ENCODE measurements at places on chromosomes 5 and 9.

GRCh38 chr9:692636-693129 lies 148.8 kb upstream of the DMRT1 start:
- peak overlapping the region; percentile 93 for H3K27ac ChIP-seq
- H3K27me3 ChIP-seq = no peaks in the 10 kb centered on the region
- peaks cover 11% of the 10 kb centered on the region for H3K4me1 ChIP-seq
- DNase-seq = no peak
- H3K36me3 ChIP-seq = no peaks in the 10 kb centered on the region

DNA sequence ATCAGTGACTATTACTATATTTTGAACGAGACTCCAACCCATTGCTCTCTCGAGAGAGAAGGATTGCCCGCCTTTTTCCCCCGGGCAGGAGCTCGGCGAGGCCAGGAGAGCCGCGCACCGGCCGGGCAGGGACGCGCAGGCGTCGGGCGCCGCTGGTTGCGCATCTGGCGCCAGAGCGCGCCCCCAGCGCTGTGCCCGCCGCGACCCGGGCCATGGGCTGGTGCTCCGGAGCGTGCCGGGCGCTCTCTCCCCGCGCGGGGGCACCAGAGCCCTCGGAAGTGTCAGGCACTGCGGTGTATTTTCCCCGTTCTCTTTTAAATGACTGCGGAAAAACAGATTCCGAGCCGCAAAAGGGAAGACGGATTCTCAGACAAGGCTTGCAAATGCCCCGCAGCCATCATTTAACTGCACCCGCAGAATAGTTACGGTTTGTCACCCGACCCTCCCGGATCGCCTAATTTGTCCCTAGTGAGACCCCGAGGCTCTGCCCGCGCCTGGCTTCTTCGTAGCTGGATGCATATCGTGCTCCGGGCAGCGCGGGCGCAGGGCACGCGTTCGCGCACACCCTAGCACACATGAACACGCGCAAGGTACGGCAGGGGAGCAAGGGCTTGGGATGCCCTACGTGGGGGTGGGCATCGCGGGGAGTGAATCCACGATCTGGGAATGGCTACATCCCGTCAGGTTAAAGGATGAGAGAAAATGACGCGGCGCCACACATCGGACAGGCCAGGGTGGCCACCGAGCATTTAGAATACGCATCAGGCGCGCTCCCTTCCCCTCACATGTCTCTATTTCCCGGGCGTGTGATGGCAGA lies 1.1 kb upstream of the NTRK2 start:
- H3K27ac ChIP-seq = no peak overlapping the region
- DNase-seq = peak; percentile 57
- H3K4me3 ChIP-seq = peak overlapping the region; percentile 81

- H3K27me3 ChIP-seq = no peaks in the 10 kb centered on the region
- H3K27ac ChIP-seq = no peak overlapping the region
- H3K4me3 ChIP-seq = no peak overlapping the region
- DNase-seq = no peak
- H3K36me3 ChIP-seq = no peaks in the 10 kb centered on the region
- no peaks in the 10 kb centered on the region for H3K4me1 ChIP-seq
These were observed 283.2 kb downstream of the ANXA1 start for GRCh38 chr9:73434826-73435225.

DNA sequence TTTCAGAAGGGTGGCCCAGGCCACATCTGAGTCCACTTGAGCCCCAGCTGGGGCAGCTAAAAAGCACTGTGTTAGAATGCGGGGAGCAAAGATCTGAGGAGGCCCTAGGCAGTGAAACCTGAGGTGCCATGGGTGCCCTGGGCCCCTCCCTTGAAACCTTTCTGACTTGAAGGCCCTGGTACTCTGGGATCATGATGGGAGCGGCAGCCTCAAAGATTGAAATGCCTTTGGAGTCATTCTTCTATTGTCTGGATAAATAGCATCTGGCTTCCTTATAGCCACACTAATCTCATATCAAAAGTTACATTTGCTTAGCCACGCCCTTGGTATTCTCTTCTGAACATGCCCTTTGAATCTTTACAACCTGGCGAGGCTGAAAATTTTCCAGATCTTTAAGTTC lies 7.7 kb upstream of the SEMA5A start:
- DNase-seq = no peak
- no peak overlapping the region for H3K27ac ChIP-seq
- H3K4me1 ChIP-seq = peaks cover 6% of the 10 kb centered on the region

DNA sequence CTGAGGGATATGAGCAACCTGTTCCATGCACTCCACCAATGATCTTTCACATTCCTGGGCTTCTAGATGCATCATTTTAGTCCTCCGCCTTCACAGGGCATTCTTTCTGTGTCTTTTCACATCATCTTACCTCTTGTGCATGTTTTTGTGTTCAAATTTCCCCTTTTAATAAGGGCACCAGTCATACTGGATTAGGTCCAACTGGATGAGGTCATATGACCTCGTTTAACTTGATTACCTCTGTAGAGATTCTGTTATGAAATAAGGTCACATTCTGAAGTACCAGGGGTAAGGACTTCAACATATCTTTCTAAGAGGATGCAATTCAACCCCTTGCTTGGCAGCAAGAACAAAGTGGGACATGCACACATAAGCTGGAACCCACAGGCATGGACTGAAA lies 335.3 kb upstream of the TLE4 start:
- H3K4me3 ChIP-seq = no peak overlapping the region
- no peaks in the 10 kb centered on the region for H3K27me3 ChIP-seq
- no peak for DNase-seq
- H3K36me3 ChIP-seq = no peaks in the 10 kb centered on the region

DNA sequence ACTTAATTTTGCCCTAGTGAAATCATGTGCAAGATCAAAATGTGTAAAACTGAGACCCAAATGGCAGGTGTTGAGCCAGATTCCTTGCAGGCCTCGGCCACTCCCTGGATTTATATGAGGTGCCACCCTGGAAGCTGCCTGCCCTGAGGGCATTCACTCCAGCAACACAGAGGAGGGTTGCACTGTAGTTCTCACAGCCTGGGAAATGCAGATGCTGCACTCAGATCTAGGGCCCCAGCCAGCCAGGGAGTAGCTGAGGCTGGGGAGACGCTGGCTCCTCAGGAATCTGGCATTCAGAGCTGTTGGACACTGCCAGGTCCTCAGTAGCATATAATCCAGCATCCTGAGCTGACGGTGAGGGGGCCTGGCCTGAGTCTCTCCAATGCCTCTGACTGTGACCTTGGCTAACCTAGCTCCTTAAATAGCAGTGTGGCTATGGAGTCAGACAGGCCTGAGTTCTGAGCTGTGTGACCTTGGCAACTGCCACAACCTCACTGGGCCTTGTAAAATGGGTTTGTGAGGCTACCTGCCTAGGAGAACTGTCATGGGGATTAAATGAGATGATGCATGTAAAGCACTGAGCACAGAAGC lies 8.7 kb downstream of the KCNMB1 start:
- H3K4me3 ChIP-seq = no peak overlapping the region
- H3K27me3 ChIP-seq = peaks cover 39% of the 10 kb centered on the region
- H3K36me3 ChIP-seq = no peaks in the 10 kb centered on the region
- no peaks in the 10 kb centered on the region for H3K4me1 ChIP-seq

DNA sequence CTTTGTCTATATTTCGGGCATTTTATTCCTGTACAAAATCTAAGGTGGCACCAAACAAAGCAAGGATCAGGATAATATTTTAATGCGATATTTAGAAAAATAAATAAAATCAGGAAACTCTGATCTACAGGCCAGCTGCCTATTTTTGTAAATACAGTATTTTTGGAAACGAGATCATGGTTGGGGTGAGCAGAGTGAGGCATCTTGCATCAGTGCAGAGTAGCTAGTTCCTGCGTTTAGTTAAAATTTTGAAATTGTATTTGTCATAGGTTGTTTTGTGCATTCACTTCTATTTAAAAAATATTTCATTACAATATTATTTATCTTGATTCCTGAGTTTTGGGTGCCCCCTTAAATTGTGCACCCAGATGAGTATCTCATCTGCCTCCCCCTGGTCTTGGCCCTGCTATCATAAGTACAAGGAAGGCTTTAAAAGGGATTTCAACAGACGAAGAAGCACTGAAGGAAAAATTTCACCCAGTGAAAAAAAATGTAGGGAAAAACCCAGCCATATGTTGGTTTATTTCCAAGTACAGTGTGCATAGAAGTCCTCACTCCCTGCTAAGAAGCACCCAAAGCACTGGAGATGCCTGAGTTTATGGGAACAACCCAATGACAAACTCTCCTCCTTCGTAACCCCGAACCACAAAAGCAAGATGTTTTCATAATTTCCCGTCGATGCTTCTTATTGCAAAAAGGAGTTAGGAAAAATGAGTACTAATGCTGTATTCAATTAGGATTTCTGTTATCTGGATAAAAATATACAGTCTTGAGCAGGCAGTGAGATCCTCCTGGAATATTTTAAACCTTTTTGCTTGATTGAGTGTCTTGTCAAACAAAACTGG lies 304.7 kb upstream of the CLINT1 start:
- no peaks in the 10 kb centered on the region for H3K27me3 ChIP-seq
- no peak overlapping the region for H3K27ac ChIP-seq
- no peaks in the 10 kb centered on the region for H3K36me3 ChIP-seq
- no peak for DNase-seq
- no peak overlapping the region for H3K4me3 ChIP-seq

DNA sequence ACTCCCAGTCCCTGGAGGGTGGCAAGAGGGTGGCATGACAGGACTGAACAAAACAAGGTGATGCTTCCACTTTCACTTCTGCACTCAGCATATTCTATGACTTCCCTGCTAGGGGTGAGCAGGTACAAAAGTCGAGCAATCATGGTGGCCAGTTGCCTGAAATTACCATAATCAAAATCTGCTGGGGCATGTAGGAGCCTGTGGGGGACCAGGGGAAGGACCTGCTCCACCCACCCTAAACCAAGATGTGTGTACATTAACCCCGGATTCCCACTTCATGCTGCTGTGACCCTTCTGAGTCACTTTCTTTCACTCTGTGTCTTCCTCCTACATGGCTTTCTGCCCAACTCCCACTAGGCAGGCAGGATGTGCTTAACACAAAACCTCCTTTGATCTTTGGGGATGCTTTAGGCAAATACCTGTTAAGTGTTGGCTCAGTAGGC lies 73.3 kb upstream of the PHF24 start:
- H3K27ac ChIP-seq = no peak overlapping the region
- H3K4me1 ChIP-seq = no peaks in the 10 kb centered on the region
- H3K27me3 ChIP-seq = peaks cover 46% of the 10 kb centered on the region
- H3K36me3 ChIP-seq = no peaks in the 10 kb centered on the region
- no peak overlapping the region for H3K4me3 ChIP-seq

GRCh38 chr5:135243556-135244285 lies 155.3 kb downstream of the MACROH2A1 start:
- no peak overlapping the region for H3K4me3 ChIP-seq
- no peaks in the 10 kb centered on the region for H3K27me3 ChIP-seq
- H3K27ac ChIP-seq = no peak overlapping the region
- peaks cover 41% of the 10 kb centered on the region for H3K4me1 ChIP-seq
- H3K36me3 ChIP-seq = no peaks in the 10 kb centered on the region
- peak; percentile 60 for DNase-seq

DNA sequence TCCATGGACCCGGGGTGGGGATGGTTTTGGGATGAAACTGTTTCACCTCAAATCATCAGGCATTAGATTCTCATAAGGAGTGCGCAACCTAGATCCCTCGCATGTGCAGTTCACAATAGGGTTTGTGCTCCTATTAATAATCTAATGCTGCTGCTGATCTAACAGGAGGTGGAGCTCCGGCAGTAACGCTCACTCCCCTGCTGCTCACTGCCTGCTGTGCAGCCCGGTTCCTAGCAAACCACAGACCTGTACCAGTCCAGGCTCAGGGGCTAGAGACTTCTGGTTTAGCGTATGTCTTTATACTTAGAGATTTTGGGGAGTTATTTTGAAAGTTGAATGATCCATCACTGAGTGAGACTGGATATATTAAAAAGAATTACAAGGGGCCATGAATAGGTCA lies 50.2 kb downstream of the RICTOR start:
- no peak overlapping the region for H3K4me3 ChIP-seq
- H3K27me3 ChIP-seq = no peaks in the 10 kb centered on the region
- H3K27ac ChIP-seq = no peak overlapping the region
- peaks cover 5% of the 10 kb centered on the region for H3K4me1 ChIP-seq
- H3K36me3 ChIP-seq = peaks cover 27% of the 10 kb centered on the region

- no peak overlapping the region for H3K27ac ChIP-seq
- no peak overlapping the region for H3K4me3 ChIP-seq
- H3K36me3 ChIP-seq = no peaks in the 10 kb centered on the region
- no peaks in the 10 kb centered on the region for H3K27me3 ChIP-seq
- no peak for DNase-seq
- H3K4me1 ChIP-seq = no peaks in the 10 kb centered on the region
These were observed 22.8 kb downstream of the ANXA1 start for GRCh38 chr9:73174330-73174980.

GRCh38 chr5:10111571-10111970 lies 138.1 kb downstream of the ATPSCKMT start:
- H3K27ac ChIP-seq = no peak overlapping the region
- H3K27me3 ChIP-seq = peaks cover 19% of the 10 kb centered on the region
- H3K4me3 ChIP-seq = no peak overlapping the region
- peak; percentile 54 for DNase-seq

GRCh38 chr5:1034421-1034905 lies 25.9 kb downstream of the NKD2 start:
- no peak overlapping the region for H3K4me3 ChIP-seq
- H3K27me3 ChIP-seq = peaks cover 36% of the 10 kb centered on the region
- peaks cover 2% of the 10 kb centered on the region for H3K4me1 ChIP-seq

DNA sequence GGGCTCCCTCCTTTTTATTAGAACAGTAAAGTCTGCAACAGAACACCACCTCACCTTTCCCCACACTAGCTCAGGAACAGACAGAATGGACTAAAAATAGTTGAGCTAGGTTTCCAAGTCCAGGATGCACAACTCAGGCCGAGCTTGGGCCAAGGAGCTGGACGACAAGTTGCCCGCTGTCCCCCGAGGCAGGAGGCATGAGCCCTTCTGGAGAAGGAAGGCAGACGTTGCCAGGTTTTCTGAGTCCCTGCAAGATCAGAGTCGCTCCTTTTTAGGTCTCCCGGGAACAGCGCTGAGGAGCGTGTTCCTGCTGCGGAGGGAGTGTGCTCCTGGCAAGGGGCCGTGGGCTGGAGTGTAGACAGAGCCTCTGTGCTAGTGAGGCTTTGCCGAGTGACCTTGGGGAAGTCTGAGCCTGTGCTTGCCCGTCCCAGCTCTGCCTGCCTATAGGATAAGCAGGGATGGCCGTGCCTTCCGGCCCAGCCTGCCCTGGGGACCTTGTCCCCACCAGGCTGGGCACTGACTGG lies 121.6 kb downstream of the WNK2 start:
- no peaks in the 10 kb centered on the region for H3K36me3 ChIP-seq
- peaks cover 20% of the 10 kb centered on the region for H3K27me3 ChIP-seq
- peaks cover 8% of the 10 kb centered on the region for H3K4me1 ChIP-seq
- no peak overlapping the region for H3K4me3 ChIP-seq

GRCh38 chr5:35337340-35338156 lies 107.3 kb upstream of the PRLR start:
- no peak overlapping the region for H3K27ac ChIP-seq
- H3K36me3 ChIP-seq = no peaks in the 10 kb centered on the region
- no peak overlapping the region for H3K4me3 ChIP-seq
- H3K4me1 ChIP-seq = no peaks in the 10 kb centered on the region
